Smooth muscle cell of the coronary artery (primary cell): ENCODE measurements at places on chromosomes 5 and 9. TPM values are rescaled to one million over a fixed set of nuclear protein-coding genes. Genes with fewer than 3 reads are reported as not detected.

Gene NEUROG1
- not detected in 2 replicates for total RNA-seq

Gene PCDHA12
- total RNA-seq = 0.15 and 0.59 TPM in 2 replicates

Gene ADGRD2
- total RNA-seq = not detected in 2 replicates

Gene WHRN
- total RNA-seq = 0.83 and 1.2 TPM in 2 replicates

Gene IL4
- total RNA-seq = not detected in 2 replicates

Gene GRK6
- 18.3 and 18.8 TPM in 2 replicates for total RNA-seq

Gene C8G
- not detected in 2 replicates for total RNA-seq

Gene SLC36A2
- total RNA-seq = 0.12 TPM in 1 of 2 replicates, not detected in the other

Gene BBLN
- total RNA-seq = 3.7 and 26.9 TPM in 2 replicates

Gene SLC46A2
- total RNA-seq = not detected in 2 replicates

Gene ENHO
- 0.12 TPM in 1 of 2 replicates, not detected in the other for total RNA-seq

Gene PCDHAC1
- total RNA-seq = under 0.01 and 0.35 TPM in 2 replicates

Gene PCDHGA2
- 1.2 and 1.7 TPM in 2 replicates for total RNA-seq

Gene BNC2
- total RNA-seq = 11.0 and 29.6 TPM in 2 replicates

Gene ARL14EPL
- not detected in 2 replicates for total RNA-seq

Gene SLC45A2
- total RNA-seq = 0.35 TPM in 1 of 2 replicates, not detected in the other

Gene CARD9
- total RNA-seq = 0.53 and 0.59 TPM in 2 replicates

Gene UBE2QL1
- total RNA-seq = 0.08 and 0.12 TPM in 2 replicates
